ENCODE measurements at places on chromosomes 7 and 10.

- DNase-seq, result no peak
Measured at GRCh38 chr7:21962677-21963076, 17.0 kb upstream of the CDCA7L start.

DNA sequence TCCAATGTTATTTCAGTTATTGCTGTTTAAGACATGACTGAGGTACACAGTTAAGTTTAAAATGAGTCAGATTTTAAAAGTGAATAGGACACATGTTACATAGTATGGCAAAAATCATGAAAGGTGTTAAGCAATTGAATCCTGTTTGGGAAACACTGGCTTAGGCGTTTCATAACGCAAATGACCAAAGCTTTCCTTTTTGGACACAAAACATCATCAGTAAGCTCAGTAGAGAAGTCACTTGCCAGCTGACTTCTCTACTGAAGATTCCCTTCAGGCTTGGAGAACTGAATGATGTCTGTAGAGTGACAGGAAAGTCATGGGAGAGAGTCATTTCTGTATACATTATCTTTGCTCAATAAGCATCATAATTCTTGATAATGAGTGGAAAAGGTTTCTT, 64.4 kb upstream of the RSBN1L start:
- no peak for DNase-seq

DNA sequence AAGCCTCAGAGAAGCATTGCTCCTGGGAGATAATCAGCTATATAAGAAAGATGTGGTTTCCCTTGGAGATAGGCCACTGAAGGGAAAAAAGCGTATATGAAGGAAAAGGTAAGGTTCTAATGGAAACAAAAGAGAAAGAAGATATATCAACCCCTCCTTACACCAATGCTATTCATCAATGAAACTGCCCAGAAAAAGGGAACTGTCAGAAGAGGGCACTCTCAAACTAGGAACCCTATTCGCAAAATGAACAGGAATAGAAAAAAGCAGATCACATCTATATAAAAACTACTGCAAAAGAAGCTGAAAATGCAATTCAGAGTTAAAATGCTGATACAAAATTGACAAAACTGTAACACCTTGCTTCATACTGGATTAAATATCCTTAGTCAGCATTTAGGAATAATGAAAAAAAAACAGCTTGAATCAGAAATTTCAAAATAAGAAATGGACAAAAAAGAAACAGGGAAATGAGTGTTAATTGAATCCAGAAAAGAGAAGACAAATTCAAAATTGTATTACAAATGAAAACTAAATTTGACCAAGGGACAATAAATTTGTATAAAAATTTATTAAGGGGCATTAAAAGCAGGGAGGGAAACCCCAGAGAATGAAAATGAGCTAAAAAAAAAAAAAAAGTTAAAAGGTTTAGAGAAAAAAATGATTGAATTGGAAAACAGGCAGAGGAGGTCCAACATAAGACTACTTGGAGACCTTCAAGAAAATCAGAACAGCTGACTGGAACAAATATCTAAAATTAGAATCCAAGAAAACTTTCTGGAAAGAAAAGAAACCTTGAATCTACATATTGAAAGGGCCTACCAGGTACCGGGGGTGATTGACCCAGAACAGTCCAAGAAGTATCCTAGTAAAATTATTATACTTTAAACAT, 17.9 kb downstream of the NHLRC2 start:
- DNase-seq, result no peak

DNA sequence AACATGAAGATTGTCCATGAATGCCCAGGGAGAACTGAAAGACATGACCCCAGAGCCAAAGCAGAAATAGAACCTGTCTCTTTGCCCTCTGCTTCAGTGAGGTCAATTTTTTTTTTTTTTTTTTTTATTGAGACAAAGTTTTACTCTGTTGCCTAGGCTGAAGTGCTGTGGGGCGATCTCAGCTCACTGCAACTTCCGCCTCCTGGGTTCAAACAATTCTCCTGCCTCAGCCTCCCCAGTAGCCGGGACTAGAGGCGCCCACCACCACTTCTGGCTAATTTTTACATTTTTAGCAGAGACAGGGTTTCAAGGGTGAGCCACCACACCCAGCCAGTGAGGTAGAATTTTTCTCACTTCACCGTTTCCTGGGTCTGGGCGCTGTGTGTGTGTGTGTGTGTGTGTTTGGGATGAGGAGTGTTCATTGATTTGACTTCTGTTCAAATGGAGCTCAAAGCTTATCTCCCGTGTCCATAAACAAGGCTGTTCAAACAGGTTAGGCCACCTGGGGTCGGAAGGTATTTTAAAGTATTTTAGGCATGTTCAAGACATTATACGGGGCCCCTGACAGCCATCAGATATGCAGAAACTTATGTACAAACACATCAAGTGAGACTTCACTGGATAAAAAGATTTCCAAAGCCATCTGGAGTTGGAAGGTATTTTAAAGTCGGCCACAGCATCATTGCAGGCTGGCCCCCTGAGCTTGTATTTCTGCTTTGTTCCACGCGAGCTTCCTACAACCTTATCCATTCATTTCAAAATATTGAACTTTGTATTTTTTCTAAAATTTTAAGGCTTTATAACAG, 93.8 kb downstream of the MAP3K8 start:
- no peak for DNase-seq

- DNase-seq, result no peak
Measured at GRCh38 chr7:14637968-14638367, 264.6 kb downstream of the DGKB start.

GRCh38 chr10:66835400-66835799, 90.4 kb upstream of the LRRTM3 start:
- DNase-seq, result no peak

DNA sequence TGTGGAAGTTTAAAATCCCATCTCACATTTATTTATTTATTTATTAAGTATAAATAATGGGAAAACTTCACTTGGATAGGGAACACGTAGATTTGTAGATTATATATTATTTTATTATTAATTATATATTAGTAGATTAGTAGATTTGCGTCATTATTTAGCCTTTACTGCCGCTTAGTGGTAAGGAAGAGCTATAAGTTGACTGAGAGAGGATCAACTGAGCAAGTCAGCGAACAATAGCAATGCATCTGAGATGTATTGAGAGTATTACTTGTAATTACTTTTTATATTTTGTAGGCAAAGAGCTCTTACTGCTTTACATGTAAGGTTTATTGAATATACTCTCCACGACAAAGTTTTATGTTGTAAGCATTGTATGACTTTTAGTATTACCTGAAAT, 244.5 kb upstream of the ANKRD30A start:
- DNase-seq, result no peak

- no peak for DNase-seq
Measured at GRCh38 chr10:17219024-17219423, 9.0 kb upstream of the VIM start.

All from activated T-cell treated with anti-CD3 and anti-CD28 coated beads for 48 hours (primary cell).